Activated naive CD4-positive, alpha-beta T cell treated with anti-CD3 and anti-CD28 coated beads, Interleukin-2, amount 50 U/mL, for 72 hours (primary cell): ENCODE measurements at places on chromosomes 5 and 9. TPM values are rescaled to one million over a fixed set of nuclear protein-coding genes. Genes with fewer than 3 reads are reported as not detected.

DNA sequence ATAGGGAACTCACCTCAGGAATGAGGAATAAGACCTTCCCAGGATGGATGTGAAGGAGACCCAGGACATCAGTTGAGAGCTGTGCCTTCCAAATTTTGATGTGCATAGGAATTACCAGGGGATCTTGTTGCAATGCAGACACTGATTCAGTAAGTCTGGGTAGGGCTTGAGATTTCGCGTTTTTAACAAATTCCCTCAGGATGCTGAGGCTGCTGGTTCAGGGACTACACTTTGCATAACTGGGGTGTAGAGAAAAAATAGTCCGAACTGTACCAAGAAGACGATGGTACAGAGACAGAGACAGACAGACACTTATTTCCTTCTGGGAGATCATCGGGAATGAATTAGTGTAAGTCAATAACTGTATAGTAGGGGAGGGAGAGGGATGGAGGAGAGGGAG, 82.3 kb upstream of the FREM1 start:
- DNase-seq = no peak

Gene FGD3
- total RNA-seq = 61.0 TPM

Gene CA9
- 1.1 TPM for total RNA-seq

GRCh38 chr5:152593388-152593787, 188.3 kb upstream of the NMUR2 start:
- no peak for DNase-seq

GRCh38 chr5:160419458-160420330, 813 bp upstream of the SLU7 start:
- no peak for DNase-seq

- DNase-seq = no peak
Observed at GRCh38 chr9:88053856-88054501, 79.6 kb upstream of the CDK20 start.

DNA sequence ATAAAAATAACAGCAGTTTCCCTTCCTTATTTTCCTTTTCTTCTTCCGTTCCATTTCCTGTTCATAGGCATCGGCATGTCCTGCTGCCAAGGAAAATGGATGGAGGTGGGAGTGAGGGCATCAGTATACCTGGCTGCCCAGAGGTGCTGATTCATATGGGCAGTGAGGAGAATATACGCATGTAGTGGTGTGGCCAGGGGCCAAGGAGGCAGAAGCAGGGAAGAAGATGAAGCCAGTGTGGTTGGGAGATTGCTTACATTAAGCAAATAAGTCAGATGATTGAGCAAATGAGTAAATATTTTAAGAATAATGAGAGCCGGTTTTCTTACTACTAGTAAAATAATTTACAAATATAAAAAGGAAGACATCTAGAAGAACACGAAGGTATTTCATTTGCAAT, 344.9 kb upstream of the PAPPA start:
- DNase-seq = no peak

DNA sequence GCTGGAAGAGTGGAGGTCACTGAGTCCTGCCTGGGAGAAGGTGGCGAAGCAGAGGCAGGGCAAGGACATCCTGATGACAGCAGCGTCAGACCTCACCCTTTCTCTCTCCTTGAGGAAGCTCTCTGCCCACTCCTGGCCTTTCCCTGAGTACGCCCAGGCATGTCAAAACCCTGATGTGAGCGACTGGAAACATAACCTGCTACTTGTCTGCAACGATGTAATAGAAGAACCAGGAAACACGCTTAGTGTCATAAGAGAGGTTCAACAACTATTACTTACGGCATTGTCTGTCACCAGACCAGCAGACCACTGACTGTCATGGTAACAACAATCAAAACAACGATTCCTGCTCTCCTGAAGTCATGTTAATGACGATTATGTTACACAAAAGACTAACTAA, 152.4 kb downstream of the ACTL7B start:
- no peak for DNase-seq

- DNase-seq = no peak
Observed at GRCh38 chr9:135673941-135674340, 10.8 kb downstream of the LCN9 start.

Gene PARP8
- 32.7 TPM for total RNA-seq

- no peak for DNase-seq
Observed at GRCh38 chr5:180495292-180495691, 1.1 kb downstream of the CNOT6 start.

DNA sequence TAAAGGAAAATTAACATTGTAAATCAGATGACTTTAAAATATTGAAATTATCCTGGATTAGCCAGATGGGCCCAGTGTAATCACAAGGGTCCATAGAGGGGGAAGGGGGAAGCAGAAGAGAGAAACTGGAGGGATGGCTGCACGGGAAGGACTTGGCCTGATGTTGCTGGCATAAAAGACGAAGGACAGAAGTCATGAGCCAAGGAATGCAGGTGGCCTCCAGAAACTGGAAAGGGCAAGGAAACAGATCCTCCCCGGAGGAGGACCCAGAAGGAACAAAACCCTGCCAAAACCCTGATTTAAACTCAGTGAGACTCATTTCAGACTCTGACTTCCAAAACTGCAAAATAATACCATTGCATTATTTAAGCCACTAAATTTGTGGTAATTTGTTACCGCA, 100.2 kb downstream of the ADAMTS2 start:
- no peak for DNase-seq

- no peak for DNase-seq
Observed at GRCh38 chr5:127758766-127759283, 55.6 kb downstream of the CCDC192 start.

DNA sequence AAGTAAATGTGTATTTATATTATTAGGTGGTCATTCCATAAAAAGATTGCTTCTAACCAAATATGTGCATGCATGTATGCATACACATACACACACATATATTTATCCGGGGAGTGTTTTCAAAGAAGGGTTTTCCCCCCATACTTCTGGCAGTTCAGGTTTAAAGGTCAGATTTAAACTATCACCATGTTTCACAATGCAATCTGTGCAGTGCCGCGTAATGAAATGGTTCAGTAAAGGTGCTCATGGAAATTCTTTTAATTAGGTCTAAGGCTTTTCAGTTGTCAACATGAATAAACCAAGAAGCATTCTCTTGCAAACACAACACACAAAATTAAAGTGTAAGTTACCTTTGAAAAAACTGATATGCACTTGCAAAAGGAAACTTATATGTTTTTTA, 211.0 kb downstream of the CRB2 start:
- no peak for DNase-seq
